ENCODE measurements at places on chromosomes 3 and 15. TPM values are rescaled to one million over a fixed set of nuclear protein-coding genes. Genes with fewer than 3 reads are reported as not detected.

SLC12A1 gene
- 0.41 TPM for total RNA-seq

COX17 gene
- 38.5 TPM for total RNA-seq

ISLR2 gene
- total RNA-seq: 0.77 TPM

CILP gene
- 15.8 TPM for total RNA-seq

OXTR gene
- total RNA-seq: not detected

- no peak for DNase-seq
Observed at GRCh38 chr3:27423463-27423862, 54.3 kb upstream of the NEK10 start.

- DNase-seq: no peak
Observed at GRCh38 chr15:25091421-25092158, 136.8 kb downstream of the SNRPN start.

DNA sequence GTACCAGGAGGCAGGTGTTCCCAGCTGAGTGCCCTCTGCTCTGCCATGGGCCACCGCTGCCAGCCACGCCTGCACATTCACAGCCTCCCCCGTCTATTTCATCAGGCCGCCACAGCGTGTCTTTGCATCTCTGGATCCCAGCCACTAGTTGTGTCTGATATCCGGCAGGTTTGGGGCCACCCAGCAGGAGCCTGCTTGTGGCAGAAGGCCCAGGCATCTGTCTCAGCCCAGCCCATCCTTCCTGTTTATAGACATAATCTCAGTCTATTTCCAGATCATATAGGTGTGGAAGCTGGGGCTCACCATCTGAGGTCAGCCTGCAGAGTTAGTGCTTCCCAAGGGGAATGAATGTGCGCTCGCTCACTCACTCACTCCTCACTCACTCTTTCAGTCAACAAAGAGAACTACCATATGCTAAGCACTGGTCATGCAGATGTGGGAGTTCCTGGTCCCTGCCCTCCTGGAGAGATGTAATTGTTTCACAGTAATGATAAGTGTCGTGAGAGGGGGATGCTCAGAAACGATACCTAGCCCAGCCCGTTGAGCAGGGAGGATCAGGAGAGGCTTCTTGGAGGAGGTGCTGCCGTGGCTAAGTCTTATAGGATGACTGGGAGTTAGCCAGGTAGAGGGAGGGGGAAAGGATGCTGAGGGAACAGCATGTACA lies 60.6 kb downstream of the FGD5 start:
- DNase-seq: no peak

- no peak for DNase-seq
Observed at GRCh38 chr3:166902374-166902773, 477.7 kb downstream of the ZBBX start.

GRCh38 chr3:188133646-188134045 lies 20.3 kb upstream of the LPP start:
- DNase-seq: no peak

DNA sequence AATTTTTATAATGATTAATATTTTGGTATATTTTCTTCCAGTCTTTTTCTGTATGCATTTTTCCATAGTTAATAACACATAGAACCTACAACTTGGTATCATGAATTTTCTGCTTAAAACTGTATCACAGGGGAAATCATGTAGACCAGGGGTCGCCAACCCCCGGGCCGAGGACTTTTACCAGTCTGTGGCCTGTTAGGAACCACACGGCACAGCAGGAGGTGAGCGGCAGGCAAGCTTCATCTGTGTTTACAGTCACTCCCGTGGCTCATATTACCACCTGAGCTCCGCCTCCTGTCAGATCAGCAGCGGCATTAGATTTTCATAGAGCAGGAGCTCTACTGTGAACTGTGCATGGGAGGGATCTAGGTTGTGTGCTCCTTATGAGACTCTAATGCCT lies 54.7 kb downstream of the RPL22L1 start:
- no peak for DNase-seq

DNA sequence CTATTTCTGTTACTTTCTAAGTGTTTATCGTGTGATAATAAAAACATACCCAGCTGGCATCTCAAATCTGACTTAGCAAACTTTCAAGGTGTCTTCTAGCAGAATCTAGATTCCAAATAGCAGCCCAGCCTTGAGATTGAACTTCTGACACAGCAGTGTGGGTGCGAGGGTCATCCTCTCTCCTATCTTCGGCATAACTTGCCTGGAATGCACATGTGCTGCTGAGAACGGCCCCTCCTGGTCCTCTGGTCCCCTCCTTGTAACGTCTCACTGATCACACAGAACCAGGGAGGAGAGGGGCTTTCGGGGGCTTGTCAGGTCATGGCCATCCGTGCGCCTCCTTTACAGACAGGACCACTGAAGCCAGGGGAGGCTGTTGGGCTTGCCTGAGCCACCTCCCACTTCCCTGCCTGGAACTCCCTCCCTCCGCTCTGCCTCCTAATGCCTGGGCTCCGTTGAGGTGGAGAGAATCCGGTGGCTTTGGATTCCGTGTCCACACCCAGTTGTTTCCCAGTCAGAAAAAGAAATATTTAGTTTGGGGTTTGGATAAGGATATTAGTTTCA lies 344.4 kb upstream of the C2CD4B start:
- no peak for DNase-seq

DNA sequence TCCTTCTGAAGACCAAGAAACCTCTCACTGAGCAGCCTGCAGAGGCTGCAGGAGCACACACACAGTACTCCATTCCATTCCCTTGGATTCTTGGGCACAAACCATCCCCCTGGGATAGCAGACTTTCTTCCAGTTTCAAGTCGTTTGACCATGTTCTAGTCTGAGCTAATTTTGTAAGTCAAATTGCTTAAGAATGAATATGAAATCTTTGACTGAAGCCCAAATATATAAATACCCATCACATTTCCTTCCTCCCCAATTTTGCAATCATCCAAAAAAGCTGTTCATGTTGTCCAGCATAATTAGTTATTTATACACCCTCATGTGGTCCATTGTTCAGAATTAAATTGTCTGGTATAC lies 231.2 kb upstream of the TPRG1 start:
- peak; percentile 60 for DNase-seq

DNA sequence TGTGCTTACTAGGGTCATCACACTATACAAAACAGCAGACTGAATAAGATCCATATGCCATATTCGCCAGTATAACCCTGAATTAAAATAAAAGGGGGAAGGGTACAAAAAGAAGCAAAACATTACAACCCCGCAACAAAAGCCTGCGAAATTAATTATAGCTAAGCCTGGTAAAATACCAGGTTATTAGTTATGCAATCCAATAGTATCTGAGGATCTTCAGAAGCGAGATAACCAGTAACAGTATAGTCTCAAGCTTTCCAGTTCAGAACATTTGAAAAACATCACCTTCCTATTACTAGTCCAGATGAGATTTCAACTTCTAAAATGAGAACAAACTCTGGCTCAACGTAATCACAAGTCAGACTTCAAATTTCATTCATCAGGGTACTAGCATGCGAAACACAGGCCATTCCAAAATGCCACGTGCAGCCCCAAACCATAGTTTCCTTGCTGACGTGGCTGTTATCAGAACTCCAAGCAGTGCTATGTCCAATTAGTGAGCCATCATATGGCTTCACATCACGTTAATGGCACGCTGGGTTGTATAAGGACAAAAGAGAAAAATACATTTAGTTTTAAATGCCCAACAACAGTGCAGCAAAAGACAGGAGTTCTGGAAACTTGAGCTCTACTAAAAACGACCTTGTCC lies 1.1 kb downstream of the SSR3 start:
- no peak for DNase-seq

DNA sequence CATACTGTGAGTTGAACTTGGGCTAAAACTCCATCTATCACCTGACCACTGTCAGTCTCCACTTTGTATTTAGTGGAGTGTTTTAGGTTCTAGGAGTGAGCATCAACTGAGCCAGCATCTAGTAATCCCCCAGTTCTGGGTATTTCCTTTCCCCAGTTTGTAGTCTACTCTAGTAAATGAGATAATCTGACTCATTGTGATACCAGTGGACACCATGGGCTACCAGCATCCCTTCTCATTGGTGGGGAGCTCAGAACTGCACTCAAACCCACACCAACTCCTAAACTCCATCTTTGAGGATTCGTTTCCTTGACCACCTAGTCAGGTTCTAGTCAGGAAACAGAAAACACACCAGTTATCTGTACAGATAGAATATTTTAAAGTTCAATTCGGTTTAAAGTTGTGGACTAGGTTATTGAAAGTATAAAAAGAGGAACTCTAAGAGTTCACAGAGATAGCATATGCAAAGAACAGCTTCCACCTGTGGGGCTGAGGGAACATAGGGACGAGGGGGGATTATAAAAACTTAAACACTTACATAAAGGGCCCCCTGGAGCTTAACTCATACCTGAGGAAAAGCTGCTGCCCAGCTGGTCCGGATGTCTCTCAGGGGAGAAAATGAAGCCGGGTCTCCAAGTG lies 36.0 kb downstream of the LEO1 start:
- DNase-seq: no peak

- no peak for DNase-seq
Observed at GRCh38 chr3:115098354-115099073, 48.6 kb downstream of the ZBTB20 start.

DNA sequence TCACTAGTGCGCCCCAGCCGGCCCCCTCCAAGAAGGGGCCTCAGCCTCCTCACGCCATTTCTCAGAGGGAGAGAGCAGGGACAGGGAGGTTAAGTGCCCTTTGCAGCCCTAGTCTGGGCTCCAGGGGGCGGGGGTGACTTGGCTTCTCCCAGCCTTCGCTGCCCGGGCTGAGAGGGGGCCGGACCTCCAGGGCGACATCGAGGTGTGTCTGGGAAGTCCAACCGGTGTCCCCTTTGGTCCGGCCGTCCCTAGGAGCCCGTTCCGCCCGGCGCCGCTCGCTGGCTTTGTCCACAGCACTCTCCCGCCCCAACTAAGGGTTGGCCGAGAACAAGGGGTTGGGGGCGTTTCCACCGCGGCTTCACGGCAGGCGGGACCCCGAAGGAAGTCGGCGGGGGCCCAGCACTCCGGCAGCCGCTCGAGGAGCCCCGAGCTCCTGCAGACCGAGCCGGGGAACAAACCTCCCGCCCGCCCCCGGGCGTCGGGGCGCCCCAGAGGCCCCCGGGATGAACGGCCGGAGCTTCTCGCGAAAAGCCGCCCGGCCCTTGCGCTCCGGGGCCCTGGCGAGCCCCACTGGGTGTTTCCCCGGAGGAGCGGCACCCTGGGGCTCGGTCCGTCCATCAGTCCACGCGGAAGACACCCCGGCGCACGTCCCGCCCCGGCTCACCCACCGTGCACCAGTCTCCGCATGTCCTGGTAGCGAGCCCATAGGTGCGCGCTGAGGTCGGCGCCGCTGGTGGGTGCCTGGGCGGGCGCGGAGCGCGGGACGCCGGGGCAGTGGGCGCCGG lies 627 bp downstream of the NT5DC2 start:
- DNase-seq: peak; percentile 42

DNA sequence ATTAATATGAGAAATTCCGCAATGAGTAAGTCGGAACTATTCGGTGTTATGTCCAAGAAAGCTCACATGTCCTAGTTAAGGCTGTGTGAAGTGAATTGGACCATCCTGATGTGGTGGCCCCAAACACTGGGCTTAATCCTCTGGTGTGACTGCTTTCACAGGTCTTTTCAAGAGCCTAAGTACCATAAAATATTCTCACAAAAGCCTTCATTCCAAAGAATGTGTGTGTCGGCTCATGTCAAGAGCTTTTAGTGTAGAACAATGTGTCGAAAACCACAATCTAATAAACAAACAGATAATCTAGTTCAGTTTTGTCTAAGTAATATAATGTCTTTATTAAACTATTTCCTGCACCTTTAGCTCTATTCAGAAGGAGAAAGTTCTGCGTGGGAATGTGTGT lies 311.4 kb downstream of the LPP start:
- no peak for DNase-seq

DNA sequence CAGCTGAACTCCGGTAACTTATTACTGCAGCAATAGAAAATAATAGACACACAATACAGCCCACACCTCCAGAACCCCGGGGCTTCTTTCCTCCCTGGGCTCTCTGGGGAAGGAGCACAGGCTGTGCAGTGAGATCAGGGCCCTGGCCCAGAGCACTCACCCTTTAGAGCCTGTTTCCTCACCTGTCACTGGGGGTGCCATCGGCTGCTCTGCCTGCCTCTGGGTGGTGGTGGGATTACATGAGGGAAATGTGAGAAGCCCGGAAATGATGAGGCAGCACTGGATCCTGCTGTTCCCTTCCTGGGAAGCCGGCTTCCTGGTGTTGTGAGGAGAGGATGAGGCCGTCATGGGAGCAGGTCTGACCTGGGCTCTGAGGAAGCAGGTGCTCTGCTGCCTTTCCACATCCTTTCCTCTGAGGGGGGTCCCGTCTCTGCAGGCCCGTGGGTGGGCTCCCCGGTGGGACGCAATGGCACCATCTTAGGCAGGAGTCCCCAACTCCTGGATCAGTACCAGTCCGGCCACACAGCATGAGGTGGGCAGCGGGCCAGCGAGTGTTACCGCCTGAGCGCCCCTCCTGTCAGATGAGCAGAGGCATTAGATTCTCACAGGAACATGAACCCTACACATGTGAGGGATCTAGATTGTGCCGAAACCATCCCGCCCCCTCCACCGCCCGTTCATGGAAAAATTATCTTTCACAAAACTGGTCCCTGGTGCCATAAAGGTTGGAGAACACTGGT lies 220.9 kb upstream of the CTDSPL start:
- DNase-seq: no peak

- no peak for DNase-seq
Observed at GRCh38 chr15:33766389-33766788, 201.9 kb upstream of the CHRM5 start.

GRCh38 chr3:104190681-104191080 lies 1176.0 kb upstream of the ALCAM start:
- DNase-seq: no peak

GRCh38 chr15:35194296-35194695 lies 109.2 kb upstream of the NANOGP8 start:
- DNase-seq: no peak
